Fibroblast of lung (primary cell): ENCODE measurements at places on chromosomes 6 and 20. TPM values are rescaled to one million over a fixed set of nuclear protein-coding genes. Genes with fewer than 3 reads are reported as not detected.
A peak's percentile ranks its signal among the peaks of the same experiment; 100 is the strongest.

CITED2 gene
- 94.8 and 139 TPM in 2 replicates for total RNA-seq

PRND gene
- total RNA-seq, result not detected in 2 replicates

CTCFL gene
- total RNA-seq, result not detected in 2 replicates

RBPJL gene
- not detected in 2 replicates for total RNA-seq

SLC22A16 gene
- under 0.01 TPM in 1 of 2 replicates, not detected in the other for total RNA-seq

ZNF165 gene
- 0.33 and 0.51 TPM in 2 replicates for total RNA-seq

BMP7 gene
- under 0.01 TPM in 1 of 2 replicates, not detected in the other for total RNA-seq

CCDC170 gene
- 0.77 and 0.83 TPM in 2 replicates for total RNA-seq

SLC29A1 gene
- total RNA-seq, result 7.7 and 13.4 TPM in 2 replicates

LAMA4 gene
- total RNA-seq, result 494 and 636 TPM in 2 replicates

DEFB116 gene
- total RNA-seq, result not detected in 2 replicates

GRCh38 chr6:144156991-144157390, 6.7 kb downstream of the STX11 start:
- no peak overlapping the region for H3K4me3 ChIP-seq
- H3K27ac ChIP-seq, result no peak overlapping the region
- no peaks in the 10 kb centered on the region for H3K36me3 ChIP-seq
- H3K4me1 ChIP-seq, result peaks cover 9% of the 10 kb centered on the region

DNA sequence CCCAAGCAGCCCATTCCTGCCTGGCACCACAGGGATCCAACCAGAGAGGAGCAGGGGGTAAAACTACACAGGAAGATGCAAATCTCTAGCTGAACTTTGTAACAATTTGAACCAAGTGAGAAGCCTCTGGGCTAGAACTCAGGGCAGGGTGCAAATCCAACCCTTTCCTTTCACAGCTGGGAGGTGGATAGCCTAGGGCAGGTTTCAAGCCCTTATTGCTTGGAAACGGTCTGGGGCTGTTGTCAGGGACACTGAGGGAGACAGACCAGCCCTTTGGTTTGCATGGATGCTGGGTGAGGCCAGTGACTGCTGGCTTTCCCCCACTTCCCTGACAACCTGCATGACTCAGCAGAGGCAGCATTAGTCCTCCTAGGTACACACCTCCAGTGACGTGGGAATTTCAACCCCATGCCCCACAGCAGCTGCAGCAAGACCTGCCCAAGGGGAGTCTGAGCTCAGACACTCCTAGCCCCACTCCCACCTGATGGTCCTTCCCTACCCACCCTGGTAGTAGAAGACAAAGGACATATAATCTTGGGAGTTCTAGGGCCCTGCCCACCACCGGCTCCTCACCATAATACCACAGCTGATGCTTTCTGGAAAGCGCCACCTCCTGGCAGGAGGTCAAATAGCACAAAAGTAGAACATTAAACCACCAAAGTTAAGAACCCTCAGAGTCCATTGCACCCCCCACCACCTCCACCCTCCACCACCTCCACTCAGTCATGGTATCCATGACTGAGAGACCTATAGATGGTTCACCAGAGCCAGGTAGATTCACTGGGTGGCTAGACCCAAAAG, 797.7 kb upstream of the MAN1A1 start:
- H3K27me3 ChIP-seq, result no peaks in the 10 kb centered on the region
- DNase-seq, result no peak
- no peak overlapping the region for H3K27ac ChIP-seq
- H3K36me3 ChIP-seq, result no peaks in the 10 kb centered on the region
- H3K4me3 ChIP-seq, result no peak overlapping the region
- no peaks in the 10 kb centered on the region for H3K4me1 ChIP-seq

DNA sequence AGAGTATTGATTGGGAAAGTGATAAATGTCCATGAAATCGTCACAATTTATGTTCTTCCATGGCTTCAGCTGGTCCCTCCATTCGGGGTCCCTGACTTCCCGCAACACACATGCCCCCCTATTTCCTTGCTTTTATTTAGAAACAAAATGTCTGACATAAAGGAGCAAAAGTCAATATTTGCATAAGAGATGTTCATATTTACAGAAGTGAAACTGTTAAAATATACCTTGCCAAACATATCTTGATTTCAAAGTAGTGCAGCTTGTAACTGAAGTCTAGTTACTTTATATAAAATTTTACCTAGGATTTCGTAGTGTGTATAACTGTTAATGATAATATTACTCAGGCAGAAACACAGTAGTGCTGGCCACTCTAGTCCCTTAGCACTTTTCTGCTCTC, 548.9 kb upstream of the ADGRB3 start:
- H3K36me3 ChIP-seq, result no peaks in the 10 kb centered on the region
- no peaks in the 10 kb centered on the region for H3K4me1 ChIP-seq
- no peaks in the 10 kb centered on the region for H3K27me3 ChIP-seq
- no peak overlapping the region for H3K27ac ChIP-seq
- no peak for DNase-seq

GRCh38 chr20:24357177-24357576, 112.3 kb upstream of the SYNDIG1 start:
- no peak overlapping the region for H3K4me3 ChIP-seq
- no peak overlapping the region for H3K27ac ChIP-seq

DNA sequence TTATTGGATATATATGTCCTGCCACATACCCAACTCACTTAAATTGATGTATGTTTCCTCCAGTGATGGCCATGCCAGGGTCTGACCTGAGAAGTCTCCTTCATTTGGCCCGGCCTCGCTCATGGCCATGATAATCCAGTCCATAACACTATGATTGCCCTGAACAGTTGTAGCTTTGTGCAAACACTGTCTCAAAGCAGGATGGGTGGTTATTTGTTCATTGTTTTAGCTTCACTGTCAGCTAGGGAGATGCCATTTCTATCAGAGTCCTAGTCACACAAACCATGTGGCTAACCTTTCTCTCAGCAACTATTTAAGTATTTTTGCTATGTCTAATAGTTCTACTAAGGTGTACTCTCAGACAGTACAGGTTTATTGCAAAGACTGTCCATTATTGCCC, 47.6 kb upstream of the ZNF337 start:
- no peak overlapping the region for H3K27ac ChIP-seq
- H3K27me3 ChIP-seq, result no peaks in the 10 kb centered on the region
- H3K4me1 ChIP-seq, result no peaks in the 10 kb centered on the region
- H3K36me3 ChIP-seq, result no peaks in the 10 kb centered on the region
- no peak for DNase-seq
- no peak overlapping the region for H3K4me3 ChIP-seq

- no peaks in the 10 kb centered on the region for H3K27me3 ChIP-seq
- no peak overlapping the region for H3K27ac ChIP-seq
- no peaks in the 10 kb centered on the region for H3K36me3 ChIP-seq
- no peak overlapping the region for H3K4me3 ChIP-seq
- no peak for DNase-seq
These were observed 83.3 kb upstream of the TGM3 start for GRCh38 chr20:2212456-2213015.

- H3K4me3 ChIP-seq, result no peak overlapping the region
- peaks cover 10% of the 10 kb centered on the region for H3K4me1 ChIP-seq
- H3K27me3 ChIP-seq, result no peaks in the 10 kb centered on the region
- no peak overlapping the region for H3K27ac ChIP-seq
- DNase-seq, result no peak
These were observed 1.9 kb upstream of the GJB7 start for GRCh38 chr6:87330961-87331360.

DNA sequence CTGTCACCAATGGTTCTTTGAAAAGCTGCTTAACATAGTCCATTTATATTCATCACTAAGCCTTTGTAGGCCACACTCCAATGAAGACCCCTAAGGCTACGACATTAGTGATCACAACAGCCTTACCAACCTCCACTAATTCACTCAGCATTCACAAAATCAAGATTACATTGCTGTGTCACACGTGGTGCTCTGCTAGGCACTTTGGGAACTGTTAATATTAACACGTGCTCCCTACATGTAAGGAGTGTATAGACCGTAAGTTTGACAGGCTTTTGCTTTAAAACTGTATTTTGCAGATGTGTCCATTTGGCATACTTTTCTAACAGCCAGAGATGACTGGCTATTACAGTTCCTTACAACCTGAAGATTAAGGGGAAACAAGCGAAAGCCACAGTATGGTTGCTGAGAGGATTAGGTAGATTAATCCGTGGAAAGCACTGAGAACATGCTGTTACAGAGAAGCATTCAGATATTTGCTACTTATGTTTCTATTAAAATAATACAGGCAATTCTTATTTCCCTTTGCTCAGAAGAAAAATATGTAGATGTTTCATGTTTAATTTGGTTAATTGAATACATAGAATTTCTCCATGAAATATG, 69.7 kb downstream of the SAMD3 start:
- no peaks in the 10 kb centered on the region for H3K27me3 ChIP-seq
- H3K27ac ChIP-seq, result no peak overlapping the region
- no peaks in the 10 kb centered on the region for H3K36me3 ChIP-seq
- H3K4me1 ChIP-seq, result no peaks in the 10 kb centered on the region
- no peak for DNase-seq

DNA sequence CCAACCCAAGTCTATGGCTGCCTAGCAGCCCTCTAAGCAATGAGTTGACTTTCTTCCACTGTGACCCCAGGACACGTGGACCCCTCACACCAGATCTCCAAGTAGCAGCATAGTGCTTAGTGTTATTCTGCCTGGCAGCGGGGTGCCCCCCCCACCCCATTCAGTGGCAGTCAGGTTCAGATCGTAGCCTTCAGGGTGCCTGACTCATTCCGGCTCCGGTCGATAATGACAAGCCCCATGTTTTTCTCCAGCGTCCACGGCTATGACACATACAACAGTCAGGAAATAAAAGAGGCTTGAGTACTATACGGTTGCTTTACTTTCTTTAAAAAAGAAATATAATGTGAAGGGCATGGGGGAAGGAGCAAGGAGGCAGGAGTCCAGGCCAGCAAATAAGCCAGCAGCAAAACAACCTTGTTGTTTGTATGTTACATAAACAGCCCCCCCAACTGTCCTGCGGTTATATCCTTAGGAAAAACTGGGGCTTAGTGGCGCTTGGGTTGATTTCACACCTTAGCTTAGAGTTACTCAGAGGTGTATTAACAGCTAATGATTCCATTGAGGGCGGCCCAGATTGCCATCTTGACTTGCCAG, 23.1 kb downstream of the GNAS start:
- no peaks in the 10 kb centered on the region for H3K36me3 ChIP-seq
- peak; percentile 76 for DNase-seq
- no peaks in the 10 kb centered on the region for H3K4me1 ChIP-seq
- H3K4me3 ChIP-seq, result no peak overlapping the region
- H3K27me3 ChIP-seq, result peaks cover 2% of the 10 kb centered on the region

DNA sequence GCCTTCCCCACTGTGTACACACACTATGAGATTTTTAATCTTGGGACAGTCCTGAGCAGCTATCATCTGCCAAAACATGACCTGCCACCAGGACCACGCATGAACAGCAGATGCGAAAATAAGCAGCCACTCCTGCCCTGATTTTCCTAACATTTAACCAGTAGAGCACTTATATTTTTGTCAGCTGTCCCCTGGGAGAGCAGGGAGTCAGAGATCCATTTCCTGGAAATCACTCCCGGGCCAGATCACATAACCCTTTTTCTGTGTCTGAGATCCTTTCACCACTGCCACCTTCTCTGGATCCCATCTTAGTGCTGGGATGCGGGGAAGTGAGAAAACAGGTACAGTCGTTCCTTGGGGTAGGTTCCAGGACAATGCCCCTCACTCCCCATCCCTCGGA, 5.7 kb downstream of the SDCBP2 start:
- no peak overlapping the region for H3K4me3 ChIP-seq
- H3K36me3 ChIP-seq, result no peaks in the 10 kb centered on the region
- DNase-seq, result no peak
- H3K27me3 ChIP-seq, result no peaks in the 10 kb centered on the region

DNA sequence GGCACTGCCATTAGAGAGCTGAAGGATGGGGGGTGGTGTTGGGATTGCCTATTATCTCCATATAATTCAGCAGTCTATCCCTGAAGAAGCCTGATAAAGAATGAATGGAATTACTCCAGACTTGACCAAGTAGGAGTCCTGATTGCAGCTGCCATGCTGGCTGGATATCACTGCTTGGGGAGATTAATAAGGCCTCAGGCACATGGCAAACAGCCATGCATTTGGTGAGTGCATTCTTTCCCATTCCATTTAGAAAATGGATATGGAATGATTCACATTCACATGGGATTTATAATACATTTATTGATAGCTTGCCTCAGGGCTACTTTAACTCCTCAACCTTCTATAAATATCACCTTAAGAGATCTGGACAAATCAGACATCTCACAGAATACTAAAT, 49.6 kb upstream of the HLA-A start:
- no peaks in the 10 kb centered on the region for H3K27me3 ChIP-seq
- H3K4me1 ChIP-seq, result no peaks in the 10 kb centered on the region
- H3K27ac ChIP-seq, result no peak overlapping the region

DNA sequence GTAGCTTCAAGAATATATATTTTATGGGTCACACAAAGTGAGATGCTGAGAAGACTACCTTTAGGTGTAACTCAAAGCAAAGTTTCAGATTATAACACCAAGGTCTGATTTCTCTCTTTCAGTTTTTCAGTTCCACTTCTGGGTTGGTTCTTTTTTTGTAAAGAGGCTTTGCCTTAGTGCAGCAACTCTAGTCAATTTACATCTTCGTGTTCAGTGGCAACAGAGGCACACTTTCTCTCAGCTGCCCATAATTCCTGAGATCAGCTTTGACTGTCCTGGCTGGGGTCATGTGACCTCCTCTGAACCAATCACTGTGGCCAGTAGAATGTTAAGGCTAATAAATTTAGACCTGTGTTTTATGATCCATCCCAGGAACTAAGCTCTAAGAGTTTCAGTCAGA, 120.2 kb downstream of the TINAG start:
- no peak overlapping the region for H3K27ac ChIP-seq
- H3K4me3 ChIP-seq, result no peak overlapping the region
- H3K36me3 ChIP-seq, result no peaks in the 10 kb centered on the region
- no peak for DNase-seq
- no peaks in the 10 kb centered on the region for H3K27me3 ChIP-seq
- no peaks in the 10 kb centered on the region for H3K4me1 ChIP-seq

DNA sequence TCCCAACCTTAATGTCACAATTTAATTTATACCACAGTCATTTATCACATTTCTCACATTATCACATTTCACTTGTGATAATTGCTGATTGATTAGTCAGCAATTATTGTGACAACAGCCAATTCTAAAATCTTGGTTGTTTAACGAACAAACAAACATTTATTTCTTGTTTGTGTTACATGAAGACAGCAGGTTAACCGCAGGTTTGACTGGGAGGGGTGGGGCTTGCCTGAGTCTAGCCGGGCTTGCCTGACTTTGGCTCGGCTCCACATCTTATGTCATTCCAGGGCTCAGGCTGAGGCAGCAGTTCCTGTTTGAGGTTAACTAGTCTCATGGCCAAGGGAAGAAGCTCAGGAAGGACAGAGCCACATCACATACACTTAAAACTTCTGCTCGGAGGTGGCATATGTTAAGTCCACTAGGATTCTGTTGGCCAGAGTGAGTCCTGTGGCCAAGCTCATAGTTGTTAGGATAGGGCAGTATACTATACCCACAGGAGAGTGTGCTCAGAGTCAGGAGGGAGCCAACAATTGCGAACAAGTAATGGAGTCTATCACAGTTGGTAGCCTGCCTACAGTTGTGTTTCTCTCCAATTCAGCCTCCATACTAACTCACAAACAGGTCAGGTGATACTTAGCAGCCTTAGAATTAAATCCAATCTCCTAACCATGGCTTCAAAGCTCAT, 90.0 kb upstream of the IFNGR1 start:
- H3K27me3 ChIP-seq, result no peaks in the 10 kb centered on the region
- no peak overlapping the region for H3K4me3 ChIP-seq
- peak; percentile 78 for DNase-seq
- H3K4me1 ChIP-seq, result peaks cover 3% of the 10 kb centered on the region

GRCh38 chr6:112153926-112154607, 66.7 kb downstream of the FAM229B start:
- peak; percentile 94 for DNase-seq
- H3K27ac ChIP-seq, result peak overlapping the region; percentile 57
- peaks cover 3% of the 10 kb centered on the region for H3K36me3 ChIP-seq

GRCh38 chr6:13248053-13248452, 80.3 kb downstream of the TBC1D7 start:
- peak; percentile 56 for DNase-seq
- no peak overlapping the region for H3K4me3 ChIP-seq
- no peaks in the 10 kb centered on the region for H3K27me3 ChIP-seq
- no peak overlapping the region for H3K27ac ChIP-seq
